ENCODE measurements at places on chromosomes 2 and 18.

GRCh38 chr2:232306741-232307305 lies 71.7 kb upstream of the ALPP start:
- no peak for DNase-seq

- no peak for DNase-seq
Measured at GRCh38 chr2:7670905-7671641, 753.9 kb downstream of the RNF144A start.

GRCh38 chr2:203861607-203862006 lies 6.0 kb upstream of the CTLA4 start:
- no peak for DNase-seq

GRCh38 chr2:233433029-233433428 lies 78.7 kb downstream of the DGKD start:
- no peak for DNase-seq

- no peak for DNase-seq
Measured at GRCh38 chr18:46462523-46462922, 194.5 kb downstream of the LOXHD1 start.

DNA sequence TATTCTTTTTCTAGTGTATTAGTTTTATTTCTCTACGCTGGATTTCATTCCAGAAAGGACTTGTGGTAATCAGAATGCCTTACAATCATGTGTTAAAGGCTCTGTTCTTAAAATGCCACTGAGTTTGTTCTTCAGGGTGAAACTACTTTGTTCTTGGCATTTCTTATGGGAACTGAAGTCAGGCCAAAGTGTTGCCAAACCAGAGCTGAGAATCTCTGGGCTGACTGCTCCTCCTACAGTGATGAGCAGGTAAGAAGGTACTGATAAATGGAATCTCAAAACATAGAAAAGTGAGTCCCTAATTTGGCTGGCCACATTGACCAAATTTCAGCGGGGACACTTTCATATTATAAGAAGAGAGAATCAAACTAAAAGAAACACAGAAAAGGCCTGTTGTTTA lies 55.1 kb upstream of the ZNF397 start:
- no peak for DNase-seq

GRCh38 chr2:146388757-146389156 lies 1456.1 kb upstream of the ACVR2A start:
- DNase-seq = no peak

DNA sequence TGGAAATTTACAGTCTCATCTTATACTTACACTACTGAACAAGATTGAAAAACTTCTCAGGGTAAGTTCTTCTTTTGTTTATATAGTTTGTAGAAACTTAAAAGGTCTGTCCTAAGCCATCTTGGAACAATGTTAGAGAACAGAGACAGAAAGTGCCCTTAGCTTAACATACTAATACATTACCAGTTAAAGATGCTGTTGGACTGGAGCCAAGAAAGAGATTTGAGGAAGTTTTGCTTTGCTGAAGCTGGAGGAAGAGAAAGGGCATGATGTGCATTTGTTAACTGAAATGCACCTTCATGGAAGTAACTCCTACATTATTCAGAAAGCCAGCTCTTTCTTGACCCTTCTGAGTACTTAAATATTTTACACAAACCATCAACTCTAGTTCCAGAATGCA lies 66.5 kb upstream of the TNFRSF11A start:
- DNase-seq = no peak
